Activated CD4-positive, alpha-beta T cell treated with anti-CD3 and anti-CD28 coated beads for 36 hours (primary cell): ENCODE measurements at places on chromosomes 7 and 10.
A peak's percentile ranks its signal among the peaks of the same experiment; 100 is the strongest.

- no peak for DNase-seq
Measured at GRCh38 chr10:36533861-36534260, 591.5 kb upstream of the ANKRD30A start.

- no peak for DNase-seq
Measured at GRCh38 chr7:145082366-145083161, 246.7 kb upstream of the TPK1 start.

- no peak for DNase-seq
Measured at GRCh38 chr10:114058297-114058696, 14.6 kb downstream of the ADRB1 start.

- no peak for DNase-seq
Measured at GRCh38 chr7:136585954-136586670, 282.3 kb upstream of the CHRM2 start.

GRCh38 chr10:34295142-34295548 lies 520.0 kb downstream of the PARD3 start:
- DNase-seq, result no peak

DNA sequence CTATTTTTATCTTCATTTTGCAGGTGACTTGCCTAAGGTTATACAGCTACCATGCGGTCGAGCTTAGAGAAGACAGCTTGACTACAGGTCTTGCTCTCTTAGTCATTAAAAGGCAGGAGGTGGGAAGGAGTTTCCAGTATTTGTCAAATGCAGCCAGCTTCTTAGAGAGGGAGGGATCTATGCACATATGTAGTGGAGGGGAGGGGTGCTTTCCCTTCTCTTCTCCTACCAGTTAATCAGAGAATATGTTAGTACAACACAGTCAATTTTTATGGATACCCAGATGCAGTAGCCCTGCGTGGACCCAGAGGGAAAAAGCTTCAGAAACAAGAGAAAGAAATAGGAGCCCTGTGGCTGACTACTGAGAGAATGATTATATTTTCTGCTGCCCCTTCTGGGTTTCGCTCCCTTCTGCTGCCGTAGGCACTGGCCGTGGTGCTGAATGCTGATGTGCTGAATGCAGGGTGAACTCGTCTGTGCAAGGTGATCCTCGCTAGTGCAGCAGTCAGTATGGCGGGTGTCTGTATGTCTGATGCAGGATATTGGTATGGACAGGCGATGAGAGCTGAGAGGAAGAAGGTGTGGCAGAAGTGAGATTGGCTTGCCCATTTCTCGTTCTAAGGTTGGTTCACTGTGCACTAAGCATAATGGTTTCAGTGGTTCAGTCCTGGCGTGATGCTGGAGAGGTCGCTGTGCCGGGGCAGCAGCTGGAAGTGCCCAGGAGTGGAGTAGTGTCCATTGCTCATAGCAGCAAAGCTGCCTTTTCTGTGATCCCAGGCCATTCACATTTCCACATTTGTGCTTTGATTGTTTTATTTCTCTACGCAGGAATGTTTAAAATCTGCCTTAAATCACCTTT lies 189.2 kb upstream of the PODXL start:
- peak; percentile 44 for DNase-seq

DNA sequence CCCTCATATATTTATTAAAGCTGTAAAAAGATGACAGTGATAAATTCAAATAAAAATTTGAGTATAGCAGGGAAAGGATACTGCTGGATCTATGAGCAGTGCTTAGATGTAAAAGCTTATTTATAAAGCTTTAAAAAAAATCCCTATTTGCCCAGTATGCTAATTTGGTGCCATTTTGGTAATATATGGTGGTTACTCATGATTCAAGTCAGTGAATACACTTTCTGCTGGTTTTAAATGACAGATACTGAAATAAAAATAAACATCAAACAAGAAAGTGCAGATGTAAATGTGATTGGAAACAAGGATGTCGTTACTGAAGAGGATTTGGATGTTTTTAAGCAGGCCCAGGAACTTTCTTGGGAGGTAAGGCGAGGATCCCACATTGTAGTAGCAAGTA lies 134.4 kb upstream of the SAMD8 start:
- no peak for DNase-seq

- DNase-seq, result no peak
Measured at GRCh38 chr7:134254311-134254710, 62.4 kb downstream of the SLC35B4 start.

DNA sequence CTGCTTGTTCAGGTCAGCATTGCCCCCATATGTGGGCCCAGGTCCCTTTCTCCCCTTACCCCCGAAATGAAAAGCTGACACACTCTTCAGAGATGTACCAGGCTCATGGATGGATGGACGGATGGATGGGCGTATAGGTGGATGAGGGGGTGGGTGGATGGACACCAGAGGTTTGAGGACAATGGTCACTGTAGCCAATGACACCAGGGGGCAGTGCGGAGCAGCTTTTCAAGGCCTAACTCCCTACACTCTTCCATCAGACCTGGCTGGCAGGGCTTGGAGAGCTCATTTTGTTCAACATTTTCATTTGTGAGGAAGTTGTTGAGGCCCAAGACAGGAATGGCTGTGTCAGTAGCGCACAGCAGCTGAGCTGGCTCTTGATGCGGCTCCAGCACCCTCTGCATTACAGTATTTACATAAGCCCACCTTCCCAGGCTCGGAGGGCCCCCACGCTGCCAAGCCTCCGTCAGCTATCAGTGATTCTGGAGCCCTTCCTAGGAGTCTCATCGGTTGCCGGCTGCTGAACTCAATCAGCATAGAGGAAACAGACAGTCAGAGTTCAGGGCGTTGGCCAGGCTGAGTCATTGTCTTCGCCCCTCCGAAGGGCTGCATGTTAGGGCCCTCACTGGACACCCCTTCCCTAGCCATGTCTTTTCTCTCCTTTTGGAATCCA lies 11.6 kb upstream of the FFAR4 start:
- DNase-seq, result peak; percentile 73

- DNase-seq, result no peak
Measured at GRCh38 chr7:143967398-143967797, 12.8 kb downstream of the OR2F1 start.

DNA sequence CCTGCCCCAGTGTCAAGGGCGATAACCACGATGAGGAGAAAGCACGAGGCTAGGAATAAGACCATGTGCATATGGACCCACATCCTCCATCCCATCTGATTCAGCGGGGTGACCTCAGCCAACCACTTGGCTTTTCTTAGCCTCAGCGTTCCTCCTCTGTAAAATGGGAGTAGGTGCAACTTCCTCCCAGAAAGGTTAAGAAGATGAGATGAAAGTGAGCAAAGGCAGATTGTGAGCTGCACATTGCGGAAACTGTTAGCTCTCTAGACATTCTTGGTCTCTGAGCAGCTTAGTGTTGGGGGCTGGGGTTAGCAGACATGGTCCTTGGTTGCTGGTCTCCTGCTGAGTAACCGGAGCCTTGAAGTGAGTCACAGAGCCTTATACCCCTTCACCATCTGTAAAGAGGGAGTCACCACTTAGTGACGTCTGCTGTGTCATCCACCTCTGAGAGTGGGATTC lies 497.3 kb upstream of the GALNT17 start:
- no peak for DNase-seq

DNA sequence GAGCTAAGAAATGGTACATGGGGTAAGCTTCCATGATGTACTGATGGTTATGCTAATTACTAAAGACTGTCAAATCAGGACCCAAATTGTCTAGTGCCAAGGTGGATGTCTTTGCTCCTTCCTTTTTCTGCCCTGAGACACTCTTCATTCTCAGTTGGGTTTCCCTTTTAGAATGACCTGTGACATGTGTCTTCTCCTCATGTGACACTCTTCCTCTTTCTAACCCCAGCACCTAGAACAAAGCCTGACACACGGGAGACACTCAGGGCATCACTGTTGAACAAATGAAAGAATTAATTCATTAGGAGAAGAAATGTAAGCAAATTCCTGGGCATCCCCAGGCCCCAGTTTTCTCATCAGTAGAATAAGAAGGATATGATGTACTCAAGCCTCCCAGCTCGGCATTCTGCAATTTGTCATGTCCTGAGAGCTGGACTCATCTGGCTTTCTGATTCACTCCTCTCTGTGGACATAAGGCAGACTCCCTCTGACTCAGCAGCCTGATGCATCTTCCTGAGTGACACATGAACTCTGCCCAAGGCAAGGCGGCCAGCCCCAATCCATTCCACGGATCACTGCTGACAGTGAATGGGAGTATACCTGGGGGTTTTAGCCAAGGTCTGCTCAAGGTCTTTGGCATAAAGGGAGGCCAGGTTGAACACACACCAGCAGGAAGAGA lies 473.8 kb downstream of the KCNMA1 start:
- no peak for DNase-seq

- no peak for DNase-seq
Measured at GRCh38 chr7:52925332-52925731, 110.1 kb upstream of the POM121L12 start.

- no peak for DNase-seq
Measured at GRCh38 chr10:43352951-43353350, 18.5 kb upstream of the FXYD4 start.

- no peak for DNase-seq
Measured at GRCh38 chr10:31313396-31313795, 5.6 kb upstream of the ZEB1 start.

DNA sequence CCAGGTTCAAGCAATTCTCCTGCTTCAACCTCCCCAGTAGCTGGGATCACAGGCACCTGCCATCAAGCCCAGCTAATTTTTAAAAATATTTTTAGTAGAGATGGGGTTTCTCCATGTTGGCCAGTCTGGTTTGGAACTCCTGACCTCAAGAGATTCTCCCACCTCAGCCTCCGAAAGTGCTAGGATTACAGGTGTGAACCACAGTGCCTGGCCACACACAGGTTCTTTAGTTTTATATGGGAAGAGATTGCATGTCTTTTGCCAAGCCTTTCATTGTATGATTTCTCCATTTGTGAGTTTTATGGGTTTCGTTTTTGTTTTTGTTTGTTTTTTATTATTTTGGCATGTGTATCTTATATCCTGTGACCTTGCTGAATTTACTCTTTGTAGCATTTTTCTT lies 40.9 kb downstream of the C1GALT1 start:
- DNase-seq, result peak; percentile 11

DNA sequence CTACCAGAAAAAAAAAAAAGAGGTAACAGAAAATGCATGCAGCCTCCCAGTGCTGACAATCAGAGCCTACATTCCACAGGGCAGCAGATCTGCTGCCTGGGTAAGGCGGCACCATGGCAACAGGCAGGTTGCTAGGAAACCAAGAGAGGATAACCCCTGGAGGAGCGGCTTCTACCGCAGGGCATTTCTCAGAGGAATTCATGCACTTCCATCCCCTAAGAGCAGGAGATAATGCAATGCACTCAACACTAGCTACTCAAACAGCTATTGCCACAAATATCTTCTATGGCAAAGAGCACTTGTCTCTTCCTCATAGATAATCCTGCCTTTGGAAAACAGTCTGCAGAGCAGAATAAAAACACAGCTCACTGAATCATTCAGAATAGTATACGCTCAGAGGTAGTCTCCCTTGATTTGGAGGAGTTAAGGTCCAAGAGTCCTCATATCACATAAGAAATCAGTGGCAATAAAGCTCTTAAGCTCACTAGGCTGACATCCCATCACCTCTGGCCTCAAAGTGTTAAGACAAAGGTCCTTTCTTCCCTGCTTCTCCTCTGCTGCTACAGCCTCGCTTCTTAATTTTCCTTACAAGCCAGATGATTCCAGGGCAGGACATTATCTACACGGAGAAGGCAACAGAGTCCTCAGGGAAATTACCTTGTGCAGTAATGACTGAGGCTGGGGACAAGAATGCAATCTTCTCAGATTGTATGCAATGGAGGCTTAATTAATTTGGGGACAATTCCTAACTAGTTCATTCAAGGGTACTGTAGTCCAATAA lies 10.7 kb downstream of the PSAP start:
- peak; percentile 37 for DNase-seq

GRCh38 chr7:30167901-30168300 lies 33.1 kb downstream of the MTURN start:
- DNase-seq, result no peak

GRCh38 chr10:102763037-102763607 lies 19.4 kb downstream of the WBP1L start:
- DNase-seq, result no peak

DNA sequence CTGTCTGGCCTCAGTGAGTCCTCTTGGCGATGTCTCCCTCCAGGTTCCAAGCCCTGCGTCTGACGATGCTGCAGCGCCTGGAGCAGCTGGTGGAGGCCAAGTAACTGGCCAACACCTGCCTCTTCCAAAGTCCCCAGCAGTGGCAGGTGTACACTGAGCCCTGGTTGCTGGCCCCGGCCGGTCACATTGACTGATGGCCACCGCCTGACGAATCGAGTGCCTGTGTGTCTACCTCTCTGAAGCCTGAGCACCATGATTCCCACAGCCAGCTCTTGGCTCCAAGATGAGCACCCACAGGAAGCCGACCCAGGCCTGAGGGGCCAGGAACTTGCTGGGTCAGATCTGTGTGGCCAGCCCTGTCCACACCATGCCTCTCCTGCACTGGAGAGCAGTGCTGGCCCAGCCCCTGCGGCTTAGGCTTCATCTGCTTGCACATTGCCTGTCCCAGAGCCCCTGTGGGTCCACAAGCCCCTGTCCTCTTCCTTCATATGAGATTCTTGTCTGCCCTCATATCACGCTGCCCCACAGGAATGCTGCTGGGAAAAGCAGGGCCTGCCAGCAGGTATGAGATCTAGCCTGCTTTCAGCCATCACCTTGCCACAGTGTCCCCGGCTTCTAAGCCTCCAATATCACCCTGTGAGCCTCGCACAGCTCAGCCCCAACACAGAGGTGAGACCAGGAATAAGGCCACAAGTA lies 7.3 kb upstream of the ZNF22 start:
- no peak for DNase-seq

DNA sequence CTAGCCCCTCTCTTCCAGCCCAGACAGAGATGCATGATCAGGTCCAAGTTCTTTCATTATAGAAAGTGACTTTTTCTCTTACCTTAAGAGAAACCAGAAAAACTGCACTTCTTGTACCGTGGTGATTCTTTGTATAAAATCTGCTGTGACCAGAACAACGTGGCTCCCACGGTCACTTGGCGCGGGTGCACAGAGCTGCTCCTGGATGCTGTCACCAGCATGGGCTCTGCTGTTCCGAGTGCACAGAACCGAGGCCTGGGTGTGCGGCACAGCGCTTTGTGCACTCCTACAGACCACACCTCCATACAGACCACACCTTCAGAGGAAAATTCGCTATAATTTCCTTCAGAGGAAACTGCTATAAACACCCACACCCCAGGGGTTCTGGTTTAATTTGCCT lies 26.0 kb downstream of the VIPR2 start:
- no peak for DNase-seq

GRCh38 chr10:129441372-129442009 lies 25.6 kb upstream of the MGMT start:
- DNase-seq, result no peak

GRCh38 chr7:1666317-1666822 lies 3.7 kb upstream of the ELFN1 start:
- peak; percentile 16 for DNase-seq

DNA sequence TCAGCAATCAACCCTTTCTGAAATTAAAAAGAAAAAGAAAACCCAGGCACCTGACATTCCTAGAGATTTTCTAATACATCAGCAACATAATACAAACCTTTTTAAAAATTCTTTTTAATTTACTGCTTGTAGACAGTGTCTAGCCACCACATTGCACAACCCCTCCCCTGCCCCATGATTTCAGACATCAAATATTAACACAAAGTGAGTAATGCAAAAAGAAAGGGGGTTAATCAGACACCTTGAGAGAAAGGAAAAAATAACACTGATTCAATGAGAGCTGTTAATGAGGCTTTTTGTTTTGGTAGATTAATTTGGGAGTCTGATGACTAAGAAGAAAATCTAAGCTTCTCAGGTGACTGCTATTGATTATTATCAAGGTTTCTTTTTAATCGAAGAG lies 55.3 kb downstream of the SLC25A13 start:
- no peak for DNase-seq
